ENCODE measurements at places on chromosomes 2 and 18.
A peak's percentile ranks its signal among the peaks of the same experiment; 100 is the strongest.

- no peak for DNase-seq
These were observed 91.1 kb downstream of the RBMS1 start for GRCh38 chr2:160402501-160402900.

DNA sequence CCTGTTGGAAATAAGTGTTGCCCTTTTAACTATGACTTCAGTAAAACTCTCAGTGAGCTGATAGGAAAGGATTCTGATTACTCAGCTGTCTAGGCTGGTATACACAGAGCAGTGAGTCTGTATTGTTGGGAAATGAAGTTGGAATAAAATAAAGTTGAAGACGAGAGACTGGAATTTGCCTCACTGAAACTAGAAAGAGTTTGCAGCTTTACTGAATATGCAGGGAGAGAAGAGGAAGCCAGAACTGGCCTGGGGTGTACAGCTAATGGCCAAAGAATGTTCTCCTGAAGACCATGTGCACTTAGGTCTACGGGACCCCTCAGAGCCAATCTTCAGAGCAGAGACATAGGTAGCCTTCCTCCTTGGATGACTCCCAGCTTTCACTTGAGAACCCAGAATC, 26.5 kb downstream of the EIF4E2 start:
- no peak for DNase-seq

DNA sequence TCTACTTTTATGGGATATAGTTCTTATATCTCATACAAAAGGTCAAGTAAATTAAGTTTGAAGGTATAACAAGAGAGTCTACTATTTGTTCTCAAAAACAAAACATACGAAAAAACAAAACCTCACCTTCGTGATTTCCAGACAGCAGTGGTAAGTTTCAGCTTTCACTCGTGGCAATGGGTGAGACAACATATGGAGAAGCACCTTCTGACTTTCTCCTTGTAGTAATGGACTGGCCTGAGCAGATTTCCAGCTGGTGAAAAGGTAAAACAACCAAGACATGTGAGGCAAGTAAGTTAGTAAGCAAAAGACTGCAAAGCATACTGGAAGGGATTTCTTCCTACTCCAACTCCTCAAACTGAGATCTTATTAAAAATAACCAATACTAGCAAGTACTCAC, 39.6 kb downstream of the RTTN start:
- DNase-seq = no peak

DNA sequence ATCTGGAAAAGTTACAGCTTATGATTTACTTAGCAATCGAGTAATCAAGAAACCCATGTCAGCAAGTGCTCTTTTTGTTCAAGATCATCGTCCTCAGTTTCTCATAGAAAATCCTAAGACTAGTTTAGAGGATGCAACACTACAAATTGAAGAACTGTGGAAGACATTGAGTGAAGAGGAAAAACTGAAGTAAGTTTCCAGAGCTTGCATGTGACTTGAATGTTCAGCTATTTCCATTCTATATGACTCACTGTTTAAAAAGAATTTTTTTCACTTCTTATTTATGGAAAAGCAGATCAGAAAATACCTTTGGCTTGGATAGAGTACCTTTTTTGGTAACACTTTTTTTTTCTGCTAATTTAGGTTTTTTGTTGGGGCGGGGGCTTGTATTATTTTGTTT, 70.7 kb downstream of the PMS1 start:
- DNase-seq = no peak

DNA sequence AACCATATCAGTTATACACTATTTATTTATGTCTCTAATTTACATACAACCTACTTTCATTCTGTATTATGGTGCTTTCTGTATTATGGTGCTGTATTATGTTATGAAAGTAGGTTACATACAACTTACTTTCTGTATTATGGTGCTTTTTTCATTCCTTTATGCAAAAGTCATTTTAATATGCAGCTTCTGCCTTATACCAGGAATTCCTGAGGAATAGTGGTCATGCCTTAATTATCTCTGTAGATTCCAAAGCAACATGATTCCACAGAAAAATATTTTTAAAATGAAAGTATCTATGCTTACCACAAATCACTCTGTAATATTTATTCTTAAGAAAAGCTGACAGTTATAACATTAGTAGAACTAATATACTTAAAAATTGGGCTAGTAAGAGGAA, 922.0 kb upstream of the NRXN1 start:
- DNase-seq = no peak

DNA sequence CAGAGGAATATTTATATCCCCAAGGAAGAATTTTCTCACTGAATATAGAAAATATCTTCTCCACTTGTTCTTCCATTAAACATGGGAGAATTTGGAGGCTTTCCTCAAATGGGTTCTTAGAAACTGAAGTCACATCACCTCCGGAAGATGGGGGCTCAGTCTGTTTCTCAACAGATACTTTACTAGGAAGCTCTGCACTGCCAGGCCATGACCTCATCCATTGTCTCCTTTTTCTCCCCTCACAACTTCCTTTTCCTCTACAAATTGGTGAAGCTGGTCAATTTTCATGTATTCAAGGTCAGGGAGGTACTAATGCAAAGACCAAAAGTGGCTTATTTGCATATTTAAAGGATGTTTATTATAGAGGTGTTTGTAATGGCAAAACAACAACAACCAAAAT, 173.1 kb downstream of the RNF152 start:
- no peak for DNase-seq

DNA sequence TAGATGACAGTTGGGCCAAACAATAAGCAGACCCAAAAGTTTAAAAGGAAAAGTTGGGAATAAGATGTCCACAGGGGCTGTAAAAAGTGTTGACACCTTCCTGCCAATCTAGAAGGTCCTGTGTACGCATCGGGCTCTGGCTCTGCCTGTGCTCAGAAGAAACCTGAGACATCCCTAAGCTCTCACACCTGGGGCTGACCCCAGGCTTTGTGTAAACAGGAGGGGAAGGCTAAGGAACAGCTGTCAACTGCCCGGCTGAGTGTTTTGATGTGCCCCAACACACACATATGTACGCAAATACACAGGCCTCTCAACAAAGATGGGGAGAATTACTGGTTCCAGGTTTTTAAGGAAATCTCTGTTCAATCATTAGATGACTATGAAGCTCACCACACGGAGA, 59.5 kb downstream of the TMEM131 start:
- no peak for DNase-seq

- DNase-seq = no peak
These were observed 6.0 kb downstream of the ENOSF1 start for GRCh38 chr18:706405-706804.

DNA sequence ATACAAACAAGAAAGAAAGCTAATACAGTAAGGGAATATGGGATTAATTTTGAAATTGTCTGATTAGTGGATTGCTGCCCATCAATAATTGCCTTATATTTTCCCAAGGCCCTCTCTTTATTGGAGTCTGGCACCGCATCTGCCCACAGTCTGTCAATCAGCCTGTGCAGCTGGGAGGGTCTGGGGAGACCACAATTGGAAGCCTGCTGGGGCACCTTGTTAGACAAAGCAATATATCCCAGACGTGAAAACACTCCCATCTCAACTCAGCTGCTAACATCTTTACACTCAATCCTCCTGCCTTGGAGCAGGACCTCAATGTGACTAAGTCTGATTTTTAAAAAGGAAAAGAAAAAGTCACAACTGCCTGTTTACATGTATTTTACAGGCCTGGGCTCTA, 258.6 kb downstream of the SRBD1 start:
- no peak for DNase-seq

GRCh38 chr2:212777020-212777491, 238.5 kb upstream of the ERBB4 start:
- DNase-seq = peak; percentile 7

DNA sequence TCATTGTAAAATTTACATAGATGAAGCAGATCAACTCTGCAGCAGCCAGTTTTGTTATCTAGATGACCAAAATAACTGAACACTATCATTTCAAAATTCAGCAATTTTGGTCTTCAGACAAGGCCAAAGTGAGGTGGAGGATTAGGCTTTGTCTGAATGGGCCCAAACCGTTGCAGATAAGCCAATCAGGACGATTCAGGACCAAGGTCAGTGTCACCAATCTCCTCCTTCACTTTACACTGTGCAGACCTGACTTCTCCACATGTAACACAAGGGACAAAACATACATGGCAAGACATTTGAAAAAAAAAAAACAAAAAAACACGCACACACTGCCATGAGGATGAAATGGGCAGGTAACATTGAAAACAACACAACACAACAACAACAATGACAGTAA, 211.2 kb downstream of the NAPG start:
- no peak for DNase-seq

- DNase-seq = peak; percentile 95
These were observed 574 bp upstream of the NCL start for GRCh38 chr2:231464576-231465540.

GRCh38 chr2:143162997-143163396, 33.8 kb downstream of the ARHGAP15 start:
- no peak for DNase-seq

DNA sequence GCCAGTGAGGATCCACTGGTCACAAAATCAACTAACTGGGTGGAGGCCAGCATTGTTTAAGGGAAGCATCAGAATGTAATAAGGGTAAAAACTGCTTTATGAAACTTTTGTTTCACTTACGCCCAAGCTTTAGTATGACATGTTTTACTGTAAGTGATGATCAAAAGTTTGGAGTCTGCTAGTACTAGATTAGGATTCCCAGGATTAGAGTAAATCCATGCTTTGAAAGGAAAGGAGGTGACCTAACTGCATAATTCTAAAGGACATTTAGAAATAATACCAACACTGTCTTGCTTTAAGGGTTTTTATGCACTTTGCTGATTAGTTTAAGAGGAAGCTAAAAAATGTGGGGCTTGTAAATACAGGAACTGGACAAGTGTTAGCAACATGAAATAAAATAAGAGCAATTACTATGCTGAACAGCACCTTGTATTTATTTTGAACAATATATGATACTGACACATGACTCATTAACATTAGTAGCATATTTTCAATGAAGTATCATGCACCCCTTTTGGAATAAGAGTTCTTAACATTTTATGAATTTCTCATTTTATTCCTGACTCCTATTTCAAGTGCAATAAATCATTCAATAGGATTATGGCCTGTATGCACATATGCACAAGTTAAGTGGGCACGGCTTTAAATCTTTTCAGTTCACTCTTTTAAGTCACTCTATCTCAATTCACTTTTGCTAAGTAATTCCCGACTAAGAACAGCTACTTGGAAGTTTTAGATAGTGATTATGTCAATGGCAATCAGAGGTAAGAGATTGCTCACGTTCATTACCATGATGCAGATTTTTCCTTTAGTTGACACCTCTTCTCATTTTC, 62.5 kb downstream of the STK39 start:
- no peak for DNase-seq

DNA sequence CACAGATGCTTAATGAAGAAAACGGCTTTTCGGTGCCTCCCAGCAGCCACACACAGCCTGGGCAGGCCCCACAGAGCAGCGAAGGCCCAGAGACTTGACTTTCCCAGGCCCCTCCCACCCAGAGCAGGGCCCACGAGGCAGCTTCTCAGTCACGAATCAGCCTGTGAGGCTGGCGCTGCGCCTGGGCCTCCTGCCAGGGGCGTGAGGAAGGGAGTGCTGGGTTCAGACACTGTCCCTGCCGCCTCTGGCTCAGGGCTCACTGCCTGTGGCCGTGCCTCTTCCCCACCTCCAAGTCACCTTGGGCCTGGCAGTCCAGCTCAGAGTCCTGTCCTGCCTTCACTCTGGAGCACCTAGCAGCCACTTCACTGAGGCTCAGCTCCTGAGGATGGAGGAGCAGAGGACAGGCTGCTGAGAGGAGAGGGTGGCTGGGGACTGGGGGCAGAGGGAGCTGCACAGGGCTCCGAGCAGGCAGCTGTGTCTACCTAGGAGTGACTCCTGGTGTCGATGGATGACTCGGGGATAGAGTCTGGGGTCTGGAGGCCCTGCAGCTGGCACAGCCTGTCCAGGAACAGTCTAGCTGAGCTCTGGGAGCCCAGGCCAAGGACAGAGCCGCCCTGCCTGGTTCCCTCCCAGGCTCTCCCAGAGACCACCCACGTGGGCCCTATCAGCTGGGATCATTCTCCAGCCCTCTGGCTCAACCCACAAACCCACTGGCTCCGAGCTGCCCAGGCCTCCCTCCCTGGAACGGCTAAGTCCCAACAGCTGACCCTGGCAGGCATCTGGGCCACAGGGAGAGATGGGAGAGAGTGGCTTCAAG, 36.4 kb upstream of the FOSL2 start:
- DNase-seq = peak; percentile 18

- no peak for DNase-seq
These were observed 503.0 kb upstream of the MYT1L start for GRCh38 chr2:2834105-2834504.

DNA sequence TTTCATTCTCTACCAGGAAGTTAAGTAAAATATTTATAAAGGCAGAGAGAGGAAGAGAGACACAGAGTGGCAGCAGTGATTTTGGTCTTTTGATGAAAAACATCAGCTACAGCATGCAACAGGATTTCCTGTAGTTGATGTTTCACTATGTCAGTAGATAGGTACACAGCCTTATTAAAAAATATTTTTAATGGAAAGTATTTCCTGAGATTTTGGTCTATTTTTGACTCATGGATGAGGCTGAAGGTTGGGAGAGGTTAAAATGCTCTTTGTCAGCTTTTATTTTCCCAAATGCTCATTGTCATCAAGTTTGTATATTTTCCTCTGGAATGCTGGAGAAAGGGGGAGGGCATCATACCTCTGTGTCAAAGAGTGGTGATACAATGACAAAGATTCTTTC, 1112.5 kb downstream of the CBLN2 start:
- DNase-seq = no peak

DNA sequence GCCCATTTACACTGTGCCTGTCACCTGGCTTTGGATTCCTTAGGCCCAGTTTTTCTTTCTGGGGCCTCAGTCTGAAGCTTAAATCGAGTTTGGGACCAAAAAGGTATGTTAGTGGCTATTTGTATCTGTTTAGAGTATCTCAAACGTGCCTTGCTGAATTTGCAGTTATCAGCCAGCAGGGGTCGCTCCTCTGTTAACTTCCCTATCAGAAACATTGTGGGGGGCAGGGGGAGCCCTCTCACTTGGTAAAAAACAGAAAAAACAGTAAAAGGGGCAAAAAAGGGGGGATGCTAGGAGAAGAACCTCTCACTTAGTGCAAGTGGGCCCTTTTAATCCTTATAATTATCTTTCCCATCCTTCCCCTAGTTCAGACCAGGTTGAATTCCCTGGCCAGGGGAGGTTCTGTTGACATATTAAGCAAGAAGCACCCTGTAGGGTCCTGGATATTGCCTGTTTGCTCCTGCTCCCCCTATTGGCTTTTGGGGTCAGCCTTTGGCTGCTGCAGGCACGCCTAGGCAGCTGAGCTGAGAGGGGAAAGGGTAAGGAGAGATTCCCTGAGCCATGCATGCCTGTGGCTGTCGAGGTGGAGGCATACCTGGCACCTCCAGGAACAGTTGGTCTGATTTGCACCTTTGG, 8.8 kb upstream of the IFIH1 start:
- DNase-seq = no peak

- no peak for DNase-seq
These were observed 87.9 kb upstream of the MAP4K3 start for GRCh38 chr2:39524756-39525635.

Data from central memory CD4-positive, alpha-beta T cell (primary cell).